AG10803 (cell line): ENCODE measurements at places on chromosomes 7 and 10.
A peak's percentile ranks its signal among the peaks of the same experiment; 100 is the strongest.

GRCh38 chr7:27784399-27785053 lies 44.6 kb downstream of the TAX1BP1 start:
- peak; percentile 54 for DNase-seq

GRCh38 chr7:123724817-123725253 lies 24.0 kb downstream of the WASL start:
- DNase-seq: peak; percentile 43

- no peak for DNase-seq
Observed at GRCh38 chr10:71396711-71397295, at the start of gene CDH23. Gene CDH23 (plus strand): TSS chr10:71396920. CDS start chr10:71439832, 42,912 bp downstream.

DNA sequence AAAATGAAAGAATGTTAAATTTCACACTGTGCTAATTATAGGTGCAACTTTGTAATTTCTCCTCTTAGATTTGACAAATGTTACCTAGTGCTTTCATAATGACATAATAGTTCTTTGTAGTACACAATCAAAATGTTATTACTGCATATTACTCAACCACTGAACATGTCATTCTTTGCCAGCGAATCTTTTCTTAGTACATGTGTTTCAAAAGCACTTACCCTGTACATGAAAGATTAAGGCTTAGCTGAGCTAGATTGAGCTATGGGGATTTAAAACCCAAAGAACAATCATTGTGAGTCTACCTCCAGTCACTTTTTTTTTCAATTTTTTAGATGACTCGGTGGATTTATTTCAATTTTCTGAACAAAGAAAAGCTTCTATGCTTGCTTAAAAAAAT lies 123.5 kb upstream of the FERD3L start:
- peak; percentile 29 for DNase-seq

- DNase-seq: no peak
Observed at GRCh38 chr10:116694243-116694926, 48.0 kb downstream of the HSPA12A start.

GRCh38 chr7:116633131-116633988 lies 38.6 kb upstream of the MET start:
- DNase-seq: peak; percentile 60

- peak; percentile 6 for DNase-seq
Observed at GRCh38 chr10:104424719-104425118, 71.1 kb downstream of the CFAP58 start.

- DNase-seq: no peak
Observed at GRCh38 chr7:25567430-25567829, 339.1 kb upstream of the NPVF start.

- no peak for DNase-seq
Observed at GRCh38 chr7:106092204-106092603, 19.9 kb downstream of the SYPL1 start.

DNA sequence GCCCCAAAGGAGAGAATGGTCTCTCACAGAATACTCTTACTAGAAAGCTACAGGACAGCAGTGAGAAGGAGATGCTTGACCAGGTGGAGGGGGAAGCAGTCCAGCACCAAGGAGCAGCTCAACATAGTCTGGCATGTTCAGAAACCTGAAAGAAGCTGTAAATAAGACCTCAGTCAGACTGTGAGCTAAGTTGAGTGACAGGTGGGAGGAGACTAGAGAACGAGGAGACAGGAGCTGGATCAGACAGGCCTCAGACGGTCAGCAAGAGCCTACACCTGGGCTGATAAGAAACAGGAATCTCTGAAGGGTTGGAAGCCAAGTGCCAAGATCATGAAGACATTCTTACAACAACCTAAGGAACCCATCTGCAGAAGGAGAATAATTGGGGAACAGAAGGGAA lies 54.5 kb downstream of the ELMO1 start:
- no peak for DNase-seq
